ENCODE measurements at places on chromosomes 7 and 10.

GRCh38 chr7:11195502-11195901, 221.8 kb downstream of the PHF14 start:
- no peak for DNase-seq

GRCh38 chr10:104456802-104457542, 103.3 kb downstream of the CFAP58 start:
- no peak for DNase-seq

GRCh38 chr7:148402159-148402558, 188.4 kb upstream of the C7orf33 start:
- DNase-seq = no peak

- no peak for DNase-seq
Observed at GRCh38 chr10:11274452-11274851, 256.8 kb downstream of the CELF2 start.

DNA sequence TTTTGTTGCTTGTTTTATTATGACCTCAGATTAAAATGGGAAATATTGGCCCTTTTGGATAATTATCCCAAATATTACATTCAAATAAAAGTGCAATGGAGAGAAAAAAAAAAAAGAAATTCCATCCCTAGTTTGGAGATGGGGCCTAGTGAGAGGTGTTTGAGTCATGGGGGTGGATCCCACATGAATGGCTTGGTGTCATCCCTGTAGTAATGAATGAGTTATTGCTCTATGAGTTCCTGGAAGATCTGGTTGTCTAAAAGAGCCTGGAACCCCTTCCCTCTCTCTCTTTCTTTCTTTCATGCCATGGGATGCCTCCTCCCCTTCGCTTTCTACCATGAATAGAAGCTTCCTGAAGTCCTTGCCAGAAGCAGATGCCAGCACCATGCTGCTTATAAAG, 44.3 kb downstream of the MSRB2 start:
- DNase-seq = no peak

DNA sequence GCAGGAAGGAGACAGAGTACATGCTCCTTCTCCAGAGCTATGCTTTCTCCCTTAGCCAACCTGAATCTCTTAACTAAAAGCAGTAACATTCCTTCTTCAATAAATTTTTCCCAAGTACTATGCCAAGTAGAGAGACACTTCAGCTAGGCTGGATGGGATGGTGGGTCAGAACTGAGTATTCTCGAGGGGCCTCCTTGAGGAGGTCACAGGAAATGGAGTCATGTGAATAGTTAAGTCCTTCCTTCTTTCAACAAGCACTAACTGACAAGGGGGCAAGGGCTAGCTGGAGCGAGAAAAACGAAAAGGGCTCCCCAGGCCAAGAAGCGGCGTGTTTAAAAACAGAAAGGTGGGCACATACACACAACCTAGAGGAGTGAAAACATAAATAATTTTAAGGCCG, 5.5 kb downstream of the RSU1 start:
- no peak for DNase-seq

- DNase-seq = no peak
Observed at GRCh38 chr10:95280637-95281036, 10.2 kb downstream of the PDLIM1 start.

DNA sequence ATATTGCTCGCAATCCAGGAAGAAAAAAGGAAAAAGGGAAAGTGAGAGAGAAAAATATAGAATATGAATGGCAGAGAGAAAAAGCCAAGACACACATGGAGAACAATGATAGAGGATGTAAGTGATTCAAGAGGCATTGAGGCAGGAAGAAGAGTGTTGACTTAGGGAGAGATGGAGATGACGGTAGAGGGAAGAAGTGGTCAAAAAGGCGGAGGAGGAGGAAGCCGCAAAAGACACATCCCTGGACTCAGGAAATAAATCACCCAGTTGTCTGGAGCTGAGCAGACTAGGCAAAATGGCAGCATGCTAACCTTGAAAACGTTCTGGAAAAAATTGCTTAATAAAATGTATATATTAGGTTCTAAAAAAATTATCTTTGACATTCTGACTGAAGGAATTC, 17.7 kb upstream of the GPR37 start:
- DNase-seq = no peak

- no peak for DNase-seq
Observed at GRCh38 chr7:45199506-45199905, 41.9 kb downstream of the RAMP3 start.

DNA sequence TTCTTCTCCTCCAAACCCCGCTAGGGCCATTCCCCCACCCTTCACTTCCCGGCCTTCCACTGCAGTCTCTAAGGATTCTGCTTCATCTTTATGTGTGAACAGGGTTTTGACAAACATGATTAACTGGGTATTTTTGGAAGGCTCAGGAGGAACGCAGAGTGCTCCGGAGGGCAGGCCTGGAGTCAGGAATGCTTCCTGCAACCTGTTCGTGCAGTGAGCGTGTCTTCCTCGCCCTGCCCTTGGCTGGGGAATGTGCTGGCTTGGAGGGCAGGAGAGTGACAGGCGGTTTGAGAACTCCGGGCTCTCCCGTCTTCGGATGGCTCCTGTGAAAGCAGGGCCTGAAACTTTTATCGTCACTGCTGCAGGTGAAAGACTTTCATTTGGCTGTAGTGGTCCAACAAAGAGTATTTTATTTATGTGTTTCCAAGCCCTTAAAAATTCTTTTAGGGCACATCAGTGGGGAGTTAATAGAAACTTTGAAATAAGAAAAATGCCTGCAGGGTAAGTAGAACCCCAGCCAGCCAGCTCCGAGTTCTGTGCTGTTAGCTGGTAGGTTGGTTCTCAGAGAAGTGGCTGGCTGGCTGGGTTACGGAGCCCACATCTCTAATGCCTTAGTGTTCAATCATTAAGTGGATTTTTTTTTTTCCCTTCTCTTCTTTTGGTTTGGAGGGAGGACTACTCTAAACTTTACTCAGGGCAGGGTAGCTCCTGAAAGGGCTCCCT, 51.0 kb downstream of the TCF7L2 start:
- no peak for DNase-seq

DNA sequence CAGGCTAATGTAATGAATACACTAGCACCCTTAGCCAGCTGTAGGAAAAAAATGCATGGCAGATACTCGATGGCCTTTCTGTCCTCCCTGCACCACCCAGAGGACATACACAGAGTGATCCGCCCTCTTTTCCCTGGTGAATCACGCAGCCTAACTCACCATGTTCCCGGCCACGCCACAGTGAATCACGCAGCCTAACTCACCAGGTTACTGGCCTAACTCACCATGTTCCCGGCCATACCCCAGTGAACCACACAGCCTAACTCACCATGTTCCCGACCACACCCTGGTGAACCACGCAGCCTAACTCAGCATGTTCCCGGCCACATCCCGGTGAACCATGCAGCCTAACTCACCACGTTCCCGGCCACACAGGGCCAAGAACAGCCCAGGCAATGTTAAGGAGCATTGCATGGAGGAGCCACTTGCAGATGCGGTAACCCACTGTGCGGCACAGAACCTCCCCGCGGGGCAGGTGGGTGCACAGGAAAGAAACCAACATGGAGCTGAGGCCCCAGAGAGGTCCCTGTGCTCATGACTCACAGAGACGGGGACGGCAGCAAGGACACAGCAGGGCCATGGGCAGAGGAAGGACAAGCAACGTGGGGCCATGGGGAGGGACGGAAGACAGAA, 508.5 kb downstream of the DNAJB6 start:
- DNase-seq = no peak

- no peak for DNase-seq
Observed at GRCh38 chr10:71742301-71743088, 22.9 kb upstream of the C10orf105 start.

DNA sequence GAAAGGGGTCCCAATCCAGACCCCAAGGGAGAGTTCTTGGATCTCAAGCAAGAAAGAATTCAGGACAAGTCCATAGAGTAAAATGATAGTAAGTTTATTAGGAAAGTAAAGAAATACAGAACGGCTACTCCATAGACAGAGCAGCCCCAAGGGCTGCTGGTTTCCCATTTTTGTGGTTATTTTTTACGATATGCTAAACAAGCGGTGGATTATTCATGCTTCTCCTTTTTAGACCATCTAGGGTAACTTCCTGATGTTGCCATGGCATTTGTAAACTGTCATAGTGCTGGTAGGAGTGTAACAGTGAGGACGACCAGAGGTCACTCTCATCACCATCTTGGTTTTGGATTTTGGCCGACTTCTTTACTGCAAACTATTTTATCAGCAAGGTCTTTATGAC, 1033.4 kb downstream of the SORCS3 start:
- DNase-seq = no peak

DNA sequence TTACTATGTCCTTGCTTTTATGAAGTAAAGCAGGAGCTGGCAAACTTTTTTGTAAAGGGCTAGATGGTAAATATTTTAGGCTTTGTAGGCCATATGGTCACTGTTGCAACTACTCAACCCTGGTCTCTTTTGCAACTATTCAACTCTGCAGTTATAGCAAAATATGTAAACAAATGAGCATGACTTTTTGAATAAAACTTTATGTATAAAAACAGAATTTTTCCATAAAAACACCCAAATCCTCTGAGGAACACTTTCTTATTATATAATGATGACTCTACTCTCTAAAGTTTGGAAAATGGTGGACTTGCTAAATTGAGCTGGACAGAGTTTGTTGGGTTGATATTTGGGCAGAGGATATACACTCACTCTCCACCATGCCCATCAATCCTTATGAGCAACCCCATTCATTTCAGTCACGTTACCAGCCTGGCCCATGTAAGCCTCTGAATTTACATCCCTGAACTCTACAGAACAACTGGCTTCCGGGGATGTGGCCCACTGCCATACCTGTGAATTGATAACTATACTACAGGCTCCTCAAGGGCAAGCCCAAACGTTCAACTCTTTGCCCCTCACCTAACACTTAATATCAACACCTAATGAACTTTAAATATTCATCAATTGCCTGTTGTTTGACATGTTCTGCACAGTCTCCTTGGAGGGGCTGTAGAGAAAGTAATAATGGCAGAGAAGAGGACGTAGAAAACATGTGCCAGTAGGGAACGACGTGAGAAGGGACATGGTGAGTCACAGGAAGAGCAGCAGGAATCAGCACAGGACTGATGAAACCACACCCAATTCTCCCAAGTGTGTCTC, 37.6 kb downstream of the SGMS1 start:
- DNase-seq = no peak

- no peak for DNase-seq
Observed at GRCh38 chr10:13716081-13717071, 129.6 kb downstream of the PRPF18 start.

DNA sequence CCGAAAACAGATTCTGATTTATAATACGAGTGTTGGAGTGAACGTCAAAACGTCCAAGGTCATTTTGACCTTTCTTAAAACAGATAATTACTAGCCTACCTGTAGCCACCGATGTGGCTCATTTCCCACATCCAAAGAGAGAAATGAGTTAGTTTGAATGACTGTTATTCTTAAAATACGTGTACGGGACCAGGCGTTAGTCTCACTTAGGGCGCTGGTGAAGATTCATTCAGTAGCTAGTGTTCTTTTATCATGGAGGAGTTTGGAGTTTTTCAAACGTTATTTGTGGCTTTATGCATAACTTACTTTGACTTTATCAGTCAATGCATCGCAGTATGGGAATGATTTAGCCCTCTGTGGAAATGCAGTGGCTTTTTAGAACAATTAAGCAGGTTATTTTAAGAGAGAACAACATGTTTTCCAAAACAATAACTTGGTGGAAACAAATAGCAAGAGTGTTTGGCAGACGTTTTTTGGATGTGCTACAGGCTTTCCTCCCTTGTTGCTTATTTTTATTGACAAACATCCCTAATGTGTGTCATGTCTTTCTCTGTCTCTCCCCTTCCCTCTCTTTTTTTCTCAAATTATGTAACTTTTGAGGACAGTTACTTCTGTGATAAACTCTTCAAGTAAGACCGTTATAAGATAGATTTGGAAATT, 1.6 kb downstream of the BICC1 start:
- no peak for DNase-seq

GRCh38 chr10:50312464-50313437, 61.4 kb upstream of the ASAH2 start:
- DNase-seq = no peak

- peak; percentile 72 for DNase-seq
Observed at GRCh38 chr10:49398000-49398861, 2.3 kb upstream of the DRGX start.

- DNase-seq = no peak
Observed at GRCh38 chr7:120941064-120941463, 9.5 kb upstream of the ING3 start.
